ENCODE measurements at places on chromosomes 6 and 20.

GRCh38 chr6:135054226-135054568 is 425 bp downstream of the HBS1L start:
- no peak for DNase-seq

DNA sequence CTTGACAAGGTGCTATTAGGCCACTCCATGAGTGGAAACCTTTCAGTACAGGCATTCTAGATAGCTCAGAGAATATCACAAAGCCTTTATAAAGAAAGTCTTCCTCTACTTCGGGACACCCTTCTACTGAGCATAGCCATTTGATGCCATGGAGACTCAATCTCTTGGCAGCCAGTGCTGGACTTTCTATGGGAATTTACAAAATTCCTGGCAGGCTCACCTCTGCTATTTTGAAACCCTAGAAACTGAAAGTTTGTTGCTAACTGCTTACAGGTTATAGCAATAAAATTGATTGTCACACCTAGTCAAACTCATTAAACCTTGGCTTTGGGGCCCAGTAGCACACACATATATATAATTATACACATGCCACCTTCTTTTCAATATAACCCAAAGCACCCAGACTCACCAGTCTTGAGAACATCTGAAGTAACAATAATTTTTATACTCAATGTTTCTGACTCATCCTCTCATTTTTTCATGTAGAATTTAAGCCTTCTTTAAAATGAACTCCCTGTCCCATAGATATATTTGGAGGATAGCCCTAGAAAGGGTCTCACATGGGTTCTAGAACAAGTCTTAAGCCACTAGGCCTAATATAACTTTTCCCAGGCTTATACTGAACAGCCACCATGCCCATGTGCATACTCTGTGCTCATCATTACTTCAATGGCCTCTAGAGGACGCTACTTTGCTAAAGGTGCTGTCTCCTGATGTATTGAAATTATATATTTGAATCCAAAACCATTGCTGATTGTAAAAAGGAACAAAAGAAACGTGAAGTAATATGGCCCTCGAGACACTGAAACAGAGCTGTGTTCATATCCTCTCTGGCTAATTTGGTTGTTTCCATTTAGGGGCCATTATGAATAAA is 368.1 kb upstream of the MARCKS start:
- no peak for DNase-seq

DNA sequence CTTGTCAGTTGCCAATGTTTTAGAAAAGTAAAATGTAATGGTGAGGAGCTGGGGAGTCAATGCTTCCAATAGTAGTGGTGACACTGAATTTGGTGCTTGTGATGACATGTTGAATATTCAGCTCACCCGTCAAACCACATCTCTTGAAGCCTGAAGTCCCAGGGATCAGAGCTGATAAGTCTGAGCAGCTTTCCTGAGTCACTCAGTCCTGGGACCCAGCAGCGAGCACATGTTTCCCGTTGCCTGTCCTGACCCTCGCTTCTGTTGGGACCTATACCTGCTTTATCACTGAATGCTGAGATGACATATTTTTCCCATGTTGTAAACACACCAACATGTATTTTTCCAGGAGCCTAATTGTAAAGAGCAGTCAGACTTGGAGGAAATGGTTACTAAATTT is 693.6 kb downstream of the QKI start:
- DNase-seq = no peak

DNA sequence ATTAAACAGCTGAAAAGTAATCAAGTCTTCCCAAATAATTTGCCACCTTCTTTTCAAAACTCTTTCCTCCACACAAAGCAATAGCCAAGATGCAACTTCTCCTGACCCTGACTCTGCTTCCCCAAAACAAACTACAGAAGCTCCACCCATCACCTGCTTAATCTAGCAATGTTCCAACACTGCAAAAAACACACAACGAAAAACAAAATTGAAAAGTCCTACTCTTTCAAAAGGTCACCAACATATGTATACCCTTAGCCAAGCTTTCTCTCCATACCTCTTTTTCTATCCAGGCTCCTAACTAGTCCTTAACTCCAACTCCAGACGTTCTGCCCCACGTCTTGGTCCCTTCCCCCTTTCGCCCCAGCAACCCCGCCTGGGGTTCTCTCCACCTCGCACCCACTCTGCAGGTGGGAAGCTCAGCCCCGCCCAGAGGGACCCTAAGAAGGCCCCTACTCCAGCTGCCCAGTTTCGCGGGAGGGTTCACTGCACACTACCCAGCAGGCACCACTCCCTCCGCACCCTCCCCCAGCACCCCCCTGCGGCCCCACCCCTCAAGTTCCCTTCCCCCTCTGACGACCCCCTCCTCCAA is 717 bp downstream of the CSNK2A1 start:
- peak; percentile 5 for DNase-seq

- DNase-seq = no peak
These were observed 693 bp upstream of the GNAS-AS1 start for GRCh38 chr20:58851221-58851968.

- no peak for DNase-seq
These were observed 35.0 kb upstream of the PHACTR3 start for GRCh38 chr20:59569305-59569704.

DNA sequence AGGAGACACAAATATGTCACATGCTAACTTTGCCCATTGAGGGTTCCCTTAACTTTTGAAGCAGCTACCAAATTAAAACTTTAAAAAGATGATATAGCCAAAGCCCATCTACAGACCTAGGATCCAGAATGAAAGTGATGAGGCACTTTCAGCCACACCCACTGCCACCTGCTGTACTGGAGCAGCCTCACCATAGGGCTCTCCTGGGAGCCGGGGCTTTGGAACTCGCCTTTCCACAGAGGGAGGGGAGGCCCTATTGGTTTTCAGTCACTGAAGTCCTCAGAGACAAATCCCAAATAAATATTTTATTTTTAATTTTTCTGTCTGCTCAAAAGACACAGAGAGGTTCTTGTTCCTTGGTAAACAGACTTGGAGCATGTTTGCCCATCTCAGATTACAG is 238.1 kb upstream of the TAB2 start:
- DNase-seq = no peak

GRCh38 chr6:42046464-42047212 is 3.7 kb upstream of the TAF8 start:
- DNase-seq = no peak

DNA sequence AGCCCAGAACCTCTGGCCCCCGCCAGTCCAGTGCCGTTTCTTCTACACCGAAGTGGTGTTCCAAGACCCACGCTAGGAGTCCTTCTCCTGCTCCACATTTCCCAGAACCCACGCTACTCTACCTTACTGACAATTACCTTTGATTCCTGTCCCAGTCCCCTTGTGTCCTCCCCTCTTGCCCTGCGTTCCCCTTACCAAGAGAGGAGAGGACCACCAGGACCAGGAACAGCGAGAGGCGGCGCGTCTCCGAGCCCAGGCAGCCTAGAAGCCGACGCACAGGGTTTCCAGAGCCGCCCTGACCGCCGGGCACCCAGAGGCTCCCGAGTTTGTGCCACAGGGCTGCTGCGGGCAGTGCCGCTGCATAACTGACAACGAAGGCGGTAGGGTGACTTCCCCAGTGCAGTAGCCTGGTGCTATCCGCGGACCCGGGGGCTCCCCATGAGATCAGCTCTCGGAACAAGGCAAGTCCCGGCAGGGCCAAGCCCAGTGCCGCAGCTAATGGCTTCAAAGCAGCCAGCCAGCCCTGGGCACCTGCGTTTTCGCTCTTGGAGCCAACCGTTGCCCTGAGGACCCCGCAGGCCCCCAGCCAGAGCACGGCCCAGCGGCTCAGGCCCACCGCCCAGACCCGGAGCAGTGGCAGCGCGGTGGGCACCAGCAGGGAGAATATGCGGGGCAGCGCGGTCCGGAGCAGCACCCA is 512 bp downstream of the TAP1 start:
- peak; percentile 30 for DNase-seq

- DNase-seq = no peak
These were observed 70.8 kb upstream of the CD93 start for GRCh38 chr20:23156842-23157423.

GRCh38 chr20:19404826-19405225 is 192.4 kb downstream of the SLC24A3 start:
- DNase-seq = no peak

DNA sequence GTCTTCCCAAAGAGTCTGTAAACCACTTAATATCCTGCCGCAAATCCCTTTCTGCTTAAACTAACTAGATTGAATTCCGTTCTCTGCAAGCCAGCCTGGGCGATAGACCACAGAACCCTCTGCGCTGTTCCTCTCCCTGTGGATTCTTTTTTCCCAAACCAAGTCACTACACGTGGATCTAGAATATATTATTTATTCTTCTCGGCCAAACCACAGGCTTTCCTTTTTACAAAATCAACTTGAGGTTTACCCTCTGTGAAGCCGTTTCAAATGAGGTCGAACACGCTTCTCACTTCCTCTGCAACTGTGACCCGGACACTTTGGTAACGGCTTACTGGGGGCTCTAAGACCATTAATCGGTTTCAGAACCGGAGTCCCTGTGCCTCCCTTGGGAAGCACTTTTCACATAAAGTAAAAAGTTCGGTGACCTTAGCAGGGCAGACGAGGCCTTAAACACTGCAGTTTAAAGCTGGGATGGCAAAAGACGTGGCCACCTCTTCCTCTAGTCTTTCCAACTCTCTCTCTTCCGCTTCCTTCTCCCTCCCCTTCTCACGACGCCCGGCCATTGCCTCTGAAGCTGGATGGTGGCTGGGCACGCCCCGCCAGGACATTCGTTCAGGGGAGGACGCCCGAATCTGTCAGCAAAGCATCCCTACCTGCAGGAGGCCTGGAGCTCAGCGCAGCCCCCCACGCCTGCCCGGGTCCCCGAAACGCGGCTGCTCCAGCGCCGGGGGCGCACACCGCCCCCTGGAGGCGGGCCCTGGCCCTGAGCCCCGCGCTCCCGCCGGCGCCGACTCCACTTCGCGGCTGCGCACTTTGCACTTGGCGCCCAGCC is 55.0 kb upstream of the FOXC1 start:
- DNase-seq = peak; percentile 24

DNA sequence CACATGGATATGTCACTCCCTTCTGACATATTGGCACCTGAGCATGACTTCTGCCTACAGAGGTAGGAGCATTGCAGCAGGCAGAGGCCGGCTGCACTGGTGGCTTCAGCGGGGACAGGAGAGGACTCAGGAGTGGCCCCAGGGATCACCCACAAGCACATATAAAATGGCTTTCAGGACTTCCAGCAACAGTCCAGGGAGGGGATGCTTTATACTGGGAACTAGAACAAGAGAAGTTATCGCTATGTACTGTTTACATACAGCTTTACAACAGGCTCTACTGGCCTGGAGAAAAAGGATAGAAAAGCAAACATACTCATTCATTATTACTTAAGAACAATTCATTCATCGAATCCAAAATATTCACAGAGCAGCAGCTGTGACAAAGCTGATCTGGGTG is 337.8 kb downstream of the THBS2 start:
- DNase-seq = no peak

DNA sequence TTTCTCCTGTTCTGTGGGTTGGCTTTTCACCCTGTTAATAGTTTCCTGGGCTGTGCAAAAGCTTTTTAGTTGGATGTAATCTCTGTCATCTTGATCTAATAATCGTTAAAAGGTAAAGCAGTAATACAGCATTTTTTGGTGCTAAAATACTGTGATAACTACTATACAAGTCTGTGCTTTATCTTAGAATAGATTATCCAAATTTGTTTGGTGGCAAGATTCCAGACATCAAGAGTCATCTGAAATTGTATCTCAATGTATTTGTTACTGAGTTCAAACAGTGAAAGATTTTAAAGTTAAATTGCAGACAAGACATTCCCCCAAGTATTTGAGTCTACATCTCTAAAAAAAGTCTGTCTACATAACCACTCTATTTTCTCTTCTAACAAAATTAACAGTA is 18.8 kb downstream of the TBPL1 start:
- no peak for DNase-seq

- DNase-seq = no peak
These were observed 64.5 kb downstream of the ATP9A start for GRCh38 chr20:51703400-51704287.

DNA sequence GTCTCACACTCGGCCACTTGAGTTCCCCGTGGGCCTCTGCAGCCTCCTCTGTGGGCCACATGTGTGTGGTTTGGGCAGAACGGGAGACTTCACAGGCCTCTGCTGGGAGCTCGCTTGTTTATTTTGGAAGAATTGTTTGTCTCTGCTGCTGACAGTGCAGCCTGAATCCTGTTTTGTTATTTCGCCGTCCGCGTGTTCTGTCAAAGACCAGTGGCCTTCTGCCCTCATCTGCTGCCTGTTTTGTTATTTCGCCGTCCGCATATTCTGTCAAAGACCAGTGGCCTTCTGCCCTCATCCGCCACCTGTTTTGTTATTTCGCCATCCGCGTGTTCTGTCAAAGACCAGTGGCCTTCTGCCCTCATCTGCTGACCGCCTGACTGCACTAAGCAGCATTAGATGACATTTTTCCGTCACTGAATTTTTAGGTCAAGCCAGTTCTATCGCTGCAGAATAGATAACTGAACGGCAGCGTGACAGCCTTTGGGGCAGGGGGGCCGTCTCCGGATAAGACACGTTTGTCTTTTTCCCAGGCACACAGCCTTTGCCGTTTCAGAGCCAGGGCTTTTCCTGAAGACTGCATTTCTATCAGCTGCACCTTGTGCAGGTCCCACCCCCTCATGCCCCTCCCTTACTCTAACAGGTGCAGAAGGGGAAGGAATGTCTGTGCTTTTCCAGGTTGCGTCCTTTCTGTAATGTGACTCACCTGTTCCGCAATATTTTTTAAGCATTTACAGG is 158.5 kb upstream of the AFDN start:
- no peak for DNase-seq

GRCh38 chr6:109291902-109292301 is 90.4 kb downstream of the CD164 start:
- no peak for DNase-seq

DNA sequence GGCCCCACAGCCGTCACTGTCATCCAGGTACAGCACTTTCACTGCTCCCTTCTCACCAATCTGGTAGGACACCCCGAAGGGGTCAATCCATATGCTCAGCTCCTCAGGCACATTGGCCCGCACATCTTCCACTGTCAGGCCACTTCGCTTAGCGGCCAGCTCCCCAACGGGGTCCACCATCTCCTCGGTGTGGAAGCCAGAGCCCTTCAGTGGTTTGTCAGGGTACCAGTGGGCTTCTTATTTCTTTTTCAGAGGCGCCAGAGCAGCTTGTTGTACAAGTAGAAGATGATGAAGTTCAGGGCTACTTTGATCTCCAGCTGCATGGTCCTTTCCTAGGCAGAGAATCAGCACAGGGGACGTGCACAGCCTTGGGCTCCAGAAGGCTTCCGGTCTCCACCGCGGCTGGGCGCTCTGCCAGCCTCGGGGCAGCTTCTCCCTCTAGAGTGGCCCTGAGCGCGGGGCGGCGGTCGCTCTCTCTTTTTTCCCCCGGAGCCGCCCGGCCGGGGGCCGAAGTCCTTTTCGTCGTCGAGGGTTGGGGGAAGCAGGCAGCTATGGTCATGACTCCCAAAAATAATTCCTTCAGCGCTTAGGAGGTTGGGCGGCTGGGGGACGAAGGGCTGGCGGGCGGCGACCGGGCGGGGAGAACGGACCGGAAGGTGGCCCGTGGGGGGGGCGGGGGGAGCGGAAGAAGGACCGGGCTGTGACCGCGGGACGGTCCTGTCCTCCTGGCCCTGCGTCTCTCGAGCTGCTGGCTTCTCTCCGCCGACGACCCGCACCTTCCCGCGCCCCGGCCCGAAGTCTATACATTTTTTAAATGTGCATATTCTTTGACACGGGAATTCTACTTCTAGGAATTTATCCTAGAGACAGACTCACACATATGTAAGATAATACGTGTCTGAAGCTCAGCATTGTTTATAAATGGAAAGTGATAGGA is 6.5 kb upstream of the ZSCAN9 start:
- DNase-seq = no peak

Measured in effector CD8-positive, alpha-beta T cell (primary cell).